ENCODE measurements at places on chromosomes 3 and 15.

DNA sequence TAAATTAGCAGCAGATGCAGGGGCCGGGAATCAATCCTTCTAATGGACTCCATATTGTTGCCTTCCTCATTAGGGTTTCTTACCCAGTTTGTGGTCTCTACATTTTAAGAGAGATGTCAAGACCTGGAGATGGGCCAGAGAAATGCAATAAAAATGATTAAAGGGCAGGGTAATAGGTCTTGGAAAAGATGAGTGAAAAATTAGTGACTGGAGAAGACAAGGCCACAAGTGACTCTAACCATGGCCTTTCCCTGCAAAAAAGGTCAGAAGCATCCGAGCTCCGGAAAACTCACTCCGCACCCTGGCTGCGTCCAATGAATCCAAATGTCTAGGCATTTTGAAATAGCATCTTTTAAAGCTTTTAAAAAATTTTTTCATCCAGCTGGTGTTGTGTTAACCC lies 152.8 kb downstream of the ARRDC4 start:
- DNase-seq, result no peak

- no peak for DNase-seq
Observed at GRCh38 chr3:188271226-188271914, 117.4 kb downstream of the LPP start.

DNA sequence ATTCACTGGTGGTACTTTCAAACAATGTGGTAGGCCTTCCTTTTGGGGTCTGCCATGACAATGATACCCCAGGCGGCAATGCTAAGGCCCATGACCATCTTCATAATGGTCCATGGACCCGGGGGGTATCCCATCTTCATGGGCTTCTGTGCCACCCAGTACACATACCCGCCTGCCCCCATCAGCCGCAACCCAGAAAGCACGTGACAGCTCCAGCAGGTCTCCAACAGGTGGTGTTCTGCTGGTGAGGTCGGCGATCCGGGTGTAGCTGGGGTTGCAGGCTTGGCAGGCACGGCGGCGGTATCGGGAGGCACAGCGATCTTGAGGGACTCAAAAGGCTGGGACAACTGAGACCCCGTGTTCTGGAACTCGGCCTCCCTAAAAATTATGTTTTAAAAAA lies 214.5 kb downstream of the SNRPN start:
- DNase-seq, result no peak

- DNase-seq, result no peak
Observed at GRCh38 chr3:141372656-141373055, 4.4 kb downstream of the ZBTB38 start.

GRCh38 chr3:99319450-99319849 lies 318.9 kb upstream of the COL8A1 start:
- no peak for DNase-seq

- DNase-seq, result no peak
Observed at GRCh38 chr3:37150621-37151020, 23.8 kb downstream of the LRRFIP2 start.
